OCI-LY7 (cell line): ENCODE measurements at places on chromosomes 1 and 21. TPM values are rescaled to one million over a fixed set of nuclear protein-coding genes. Genes with fewer than 3 reads are reported as not detected.

MYCL gene
- total RNA-seq: 1.0 and 1.3 TPM in 2 replicates

SYT2 gene
- not detected in 2 replicates for total RNA-seq

S100A7A gene
- not detected in 2 replicates for total RNA-seq

SLC1A7 gene
- total RNA-seq: not detected in 2 replicates

POTED gene
- not detected in 2 replicates for total RNA-seq

VSIG8 gene
- not detected in 2 replicates for total RNA-seq

DNA sequence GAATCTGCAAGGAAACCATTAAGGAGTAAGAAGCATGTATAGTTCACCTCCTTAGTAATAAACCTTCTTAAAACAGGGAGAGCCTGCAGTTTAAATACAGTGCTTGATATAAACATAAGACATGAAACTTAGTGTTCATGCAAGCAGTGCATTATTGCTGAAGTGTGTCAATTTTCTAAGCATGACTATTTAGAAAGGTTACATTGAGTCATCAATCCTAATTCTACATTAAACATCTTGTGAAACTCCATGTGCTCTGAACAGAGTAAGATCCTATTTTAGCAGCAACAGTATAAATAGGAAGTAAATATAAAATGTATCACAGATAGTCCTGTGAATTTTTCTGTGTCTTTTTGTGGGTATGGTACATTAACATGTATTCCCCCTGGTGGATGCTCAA, 135.5 kb downstream of the ESRRG start:
- no peak for DNase-seq

DNA sequence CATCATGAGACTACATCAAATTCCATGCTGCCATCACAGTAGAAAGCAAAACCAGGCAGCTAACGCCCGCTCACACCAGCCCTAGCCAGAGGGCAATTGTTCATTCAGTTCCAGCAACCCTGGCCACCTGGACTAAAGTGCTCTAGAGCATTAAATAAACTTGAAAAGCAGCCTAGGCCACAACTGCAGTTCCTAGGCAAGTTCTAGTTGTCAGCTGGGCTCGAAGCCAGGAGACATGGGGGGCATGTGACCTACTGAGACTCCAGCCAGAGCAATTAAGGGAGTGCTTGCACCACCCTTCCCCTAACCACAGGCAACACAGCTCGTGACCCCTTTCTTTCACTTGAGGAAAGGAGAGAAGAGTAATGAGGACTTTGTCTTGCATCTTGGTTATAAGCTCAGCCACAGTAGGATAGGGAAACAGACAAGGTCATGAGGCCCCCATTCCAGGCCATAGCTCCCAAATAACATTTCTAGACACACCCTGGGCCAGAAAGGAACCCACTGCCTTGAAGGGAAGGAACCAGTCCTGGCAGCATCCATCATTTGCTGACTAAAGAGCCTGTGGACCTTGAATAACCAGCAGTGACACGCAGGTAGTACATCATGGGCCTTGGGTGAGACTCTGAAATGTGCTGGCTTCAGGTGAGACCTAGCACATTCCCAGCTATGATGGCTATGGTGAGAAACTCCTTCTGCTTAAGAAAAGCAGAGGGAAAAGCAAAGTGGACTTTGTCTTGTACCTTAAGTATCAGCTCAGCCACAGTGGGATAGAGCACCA, 77.0 kb downstream of the ZZZ3 start:
- no peak for DNase-seq

GRCh38 chr1:21939650-21940374, 2.7 kb upstream of the HSPG2 start:
- DNase-seq: no peak

GRCh38 chr1:247295274-247295684, 36.4 kb downstream of the ZNF496 start:
- DNase-seq: no peak

DNA sequence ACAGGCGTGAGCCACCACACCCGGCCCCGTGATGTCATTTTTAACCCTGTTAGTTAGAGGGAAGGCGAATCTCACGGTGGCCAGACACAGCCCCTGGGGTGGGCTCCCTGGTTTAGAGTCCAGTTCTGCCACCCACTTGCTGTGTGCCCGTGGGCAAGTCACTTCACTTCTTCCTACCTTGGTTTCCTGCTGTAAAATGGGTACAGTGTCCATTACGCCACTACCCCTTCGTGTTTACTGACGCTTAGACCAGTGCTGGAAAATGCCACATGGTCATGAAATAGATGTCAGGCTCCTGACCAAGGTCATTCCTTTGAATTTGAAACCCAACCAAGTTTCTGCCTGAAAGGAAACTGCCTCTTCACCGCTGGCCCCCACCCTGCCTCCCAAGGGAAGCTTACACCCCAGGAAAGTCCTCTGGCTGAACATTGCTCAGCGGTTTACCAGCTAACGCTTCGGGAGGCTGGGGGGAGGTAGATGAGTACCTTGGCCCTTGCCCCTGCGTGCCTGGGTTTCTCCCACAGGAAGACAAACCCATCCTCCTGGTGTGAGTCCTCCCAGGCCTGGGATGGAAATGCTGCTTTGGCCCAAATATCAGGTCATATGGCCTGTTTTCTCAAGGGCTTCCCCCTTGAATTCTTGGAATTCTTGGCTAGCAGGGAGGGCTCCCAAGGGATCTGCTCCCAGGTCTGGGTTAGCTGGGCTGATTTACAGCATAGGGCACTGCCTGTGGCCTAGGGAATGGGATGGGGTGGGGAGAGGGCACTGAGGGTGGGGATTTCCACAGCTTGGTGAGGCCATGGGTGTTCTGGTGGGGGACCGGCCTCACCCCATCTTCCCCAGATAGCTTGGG, 7.6 kb upstream of the AADACL4 start:
- DNase-seq: no peak

GRCh38 chr1:55445416-55445815, 230.3 kb upstream of the USP24 start:
- no peak for DNase-seq

DNA sequence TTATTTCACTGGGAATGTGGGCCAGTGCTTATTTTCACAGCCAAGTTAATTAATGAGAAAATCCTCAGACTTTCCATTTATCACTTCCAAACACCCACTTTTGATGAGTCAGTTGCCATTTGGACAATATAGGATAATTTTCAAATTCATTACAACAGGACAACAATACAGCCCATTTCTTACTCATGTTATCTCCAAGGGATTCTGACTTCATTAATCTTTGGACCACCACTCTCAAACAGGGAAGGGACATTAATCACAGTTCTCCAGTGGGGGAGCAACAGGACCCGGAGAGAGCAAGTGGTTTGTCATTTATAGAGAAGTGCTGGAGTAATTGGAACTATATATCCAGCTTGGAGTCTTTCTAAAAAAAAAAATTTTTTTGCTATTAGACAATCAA, 38.7 kb downstream of the JUN start:
- no peak for DNase-seq

- no peak for DNase-seq
These were observed 199.7 kb downstream of the CAMTA1 start for GRCh38 chr1:6984986-6985385.

GRCh38 chr1:41286992-41287391, 44.9 kb upstream of the SCMH1 start:
- DNase-seq: no peak

GRCh38 chr1:23436520-23437354, 12.2 kb upstream of the TCEA3 start:
- no peak for DNase-seq

- DNase-seq: no peak
These were observed 8.1 kb downstream of the CYP4X1 start for GRCh38 chr1:47031585-47031984.

GRCh38 chr1:20578721-20579395, 10.0 kb upstream of the CDA start:
- DNase-seq: no peak

- no peak for DNase-seq
These were observed 41.1 kb downstream of the SLC35F3 start for GRCh38 chr1:233945573-233945972.

- no peak for DNase-seq
These were observed 22.4 kb upstream of the SYNC start for GRCh38 chr1:32724678-32725614.

GRCh38 chr21:35648512-35648911, 411.8 kb downstream of the SETD4 start:
- DNase-seq: no peak

GRCh38 chr1:199723250-199723956, 304.1 kb upstream of the NR5A2 start:
- DNase-seq: no peak

DNA sequence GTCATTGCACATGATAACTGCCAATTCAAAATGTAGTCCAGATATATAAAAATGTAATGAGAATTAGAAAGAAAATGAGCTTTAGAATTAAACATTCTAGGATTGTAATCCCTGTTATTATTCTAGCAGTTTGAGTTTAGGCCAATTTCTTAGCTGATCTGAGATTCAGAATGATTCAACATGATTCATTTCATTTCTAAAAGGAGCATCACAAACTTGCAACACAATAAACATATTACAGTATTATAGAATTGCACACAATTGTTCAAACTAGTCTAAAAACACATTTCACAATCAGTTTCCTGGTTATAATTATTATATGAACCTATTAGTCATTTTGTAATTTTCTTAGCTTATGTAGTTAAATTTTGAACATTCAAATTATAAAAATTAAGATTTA, 43.3 kb upstream of the TSHB start:
- DNase-seq: no peak

DNA sequence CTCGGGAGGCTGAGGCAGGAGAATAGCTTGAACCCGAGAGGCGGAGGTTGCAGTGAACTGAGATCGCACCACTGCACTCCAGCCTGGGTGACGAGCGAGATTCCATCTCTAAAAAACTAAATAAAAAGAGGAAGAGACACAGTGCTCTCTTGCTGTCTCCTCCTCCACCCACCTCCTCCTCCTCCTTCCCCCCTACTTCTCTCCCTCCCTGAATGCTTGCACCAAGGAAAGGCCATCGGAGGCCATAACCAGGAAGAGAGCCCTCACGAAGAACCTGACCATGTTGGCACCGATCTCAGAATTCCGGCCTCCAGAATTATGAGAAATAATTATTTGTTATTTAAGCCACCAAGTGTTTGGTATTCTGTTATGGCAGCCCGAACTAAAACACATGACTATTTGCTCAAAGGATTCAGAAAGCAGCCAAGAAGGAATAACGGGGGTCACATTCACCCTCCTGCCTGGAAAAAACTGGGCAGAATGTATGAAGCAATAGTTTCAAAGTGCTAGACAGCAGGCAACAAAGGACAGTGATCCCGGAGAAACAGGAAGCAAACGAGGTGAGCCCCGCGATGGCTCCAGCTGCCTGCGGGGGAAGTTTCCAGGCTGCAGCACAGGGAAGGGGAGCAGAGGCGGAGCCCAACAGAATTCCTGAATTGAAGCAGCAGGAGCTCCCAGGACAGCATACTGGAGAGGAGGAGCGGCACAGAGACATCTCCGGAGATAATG, 35.8 kb downstream of the LDLRAD1 start:
- no peak for DNase-seq
